ENCODE measurements at places on chromosomes 1 and 21. TPM values are rescaled to one million over a fixed set of nuclear protein-coding genes. Genes with fewer than 3 reads are reported as not detected.

KCNJ10 gene
- total RNA-seq = not detected

PIK3C2B gene
- total RNA-seq = 9.0 TPM

GRIK1 gene
- not detected for total RNA-seq

BRINP2 gene
- total RNA-seq = 0.11 TPM

LAX1 gene
- total RNA-seq = not detected

SYT11 gene
- 1.7 TPM for total RNA-seq

ACTL8 gene
- total RNA-seq = 1.9 TPM

RNF223 gene
- total RNA-seq = 0.39 TPM

ZNF124 gene
- 4.7 TPM for total RNA-seq

RGS13 gene
- total RNA-seq = not detected

OR2T29 gene
- not detected for total RNA-seq

EFNA1 gene
- 41.3 TPM for total RNA-seq

IGSF3 gene
- total RNA-seq = 26.5 TPM

CNR2 gene
- not detected for total RNA-seq

Data from A549 treated with DMSO at 1 μM for 4 hours (cell line).